Muscle of leg (tissue), 16 donors: ENCODE measurements at places on chromosomes 16 and 17.

- peak; percentile 81 for DNase-seq
These were observed 44.1 kb upstream of the SEC14L1 start for GRCh38 chr17:77096570-77097214.

DNA sequence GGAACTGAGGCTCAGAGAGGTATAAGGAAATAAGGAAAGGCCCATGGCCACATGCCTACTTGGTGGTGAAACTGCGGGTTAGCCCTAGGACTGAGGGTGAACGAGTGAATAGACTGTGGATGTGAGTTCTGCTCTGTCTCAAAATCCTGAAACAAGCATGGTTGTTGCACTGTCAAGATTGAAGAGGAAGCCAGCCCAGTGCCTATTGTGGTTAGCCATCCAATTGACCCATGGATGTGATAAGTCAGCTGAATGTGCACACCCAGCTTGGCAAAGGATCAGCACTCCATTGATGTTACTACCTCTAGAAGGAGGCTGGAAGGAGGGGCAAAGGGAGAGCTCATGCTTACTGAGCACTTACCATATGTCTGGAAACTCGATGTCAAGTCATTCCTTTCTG lies 4.5 kb downstream of the TMEM114 start:
- no peak for DNase-seq

DNA sequence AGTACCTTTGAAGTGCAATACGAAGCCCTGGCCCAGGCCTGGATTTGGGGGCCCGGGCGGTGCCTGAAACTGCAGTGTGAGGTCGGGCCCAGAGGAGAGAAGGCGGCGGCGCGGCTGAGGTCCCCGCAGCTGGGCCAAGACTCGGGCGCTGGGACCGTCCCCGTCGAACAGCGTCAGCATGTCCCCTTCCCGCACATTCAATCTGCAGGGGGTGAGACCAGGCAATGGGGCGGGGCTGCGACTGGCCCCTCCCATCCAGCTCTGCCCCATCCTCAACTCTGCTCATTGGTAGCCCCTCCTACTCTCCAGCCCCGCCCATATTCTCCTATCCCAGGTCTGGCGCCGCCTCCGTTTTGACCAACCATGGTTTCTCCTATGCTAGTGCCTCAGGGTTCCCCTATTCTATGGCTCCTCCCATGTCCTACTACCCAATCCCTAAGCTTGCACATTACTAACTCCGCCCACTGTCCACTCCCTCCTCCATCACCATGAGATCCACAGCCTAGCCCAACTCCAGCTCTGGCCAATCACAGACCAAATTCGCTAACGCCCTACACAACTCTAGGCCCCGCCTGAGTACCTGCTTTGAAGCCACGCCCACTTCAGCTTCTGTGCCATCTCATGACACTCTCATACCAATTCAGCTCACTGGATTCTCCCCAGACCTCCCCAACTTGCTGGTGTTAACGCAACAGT lies 14.4 kb upstream of the CDIPT start:
- DNase-seq: no peak

DNA sequence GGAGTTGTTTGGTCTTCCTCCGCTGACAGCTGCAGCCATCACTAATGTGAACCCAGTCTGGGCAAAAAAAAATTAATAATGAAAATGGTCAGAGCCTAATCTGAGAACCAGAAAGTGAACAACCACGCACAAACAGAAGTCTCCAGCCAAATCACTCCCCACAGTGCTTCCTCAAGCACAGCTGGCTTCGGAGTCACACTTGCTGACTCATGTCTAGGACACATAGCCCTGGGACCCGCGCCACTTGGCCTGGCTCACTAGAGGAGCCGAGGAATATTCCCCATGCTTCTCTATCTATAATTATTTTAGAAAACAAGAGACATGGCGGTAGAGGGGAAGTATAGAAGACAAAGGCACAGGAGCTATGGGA lies 109.1 kb downstream of the ZFHX3 start:
- DNase-seq: peak; percentile 98

DNA sequence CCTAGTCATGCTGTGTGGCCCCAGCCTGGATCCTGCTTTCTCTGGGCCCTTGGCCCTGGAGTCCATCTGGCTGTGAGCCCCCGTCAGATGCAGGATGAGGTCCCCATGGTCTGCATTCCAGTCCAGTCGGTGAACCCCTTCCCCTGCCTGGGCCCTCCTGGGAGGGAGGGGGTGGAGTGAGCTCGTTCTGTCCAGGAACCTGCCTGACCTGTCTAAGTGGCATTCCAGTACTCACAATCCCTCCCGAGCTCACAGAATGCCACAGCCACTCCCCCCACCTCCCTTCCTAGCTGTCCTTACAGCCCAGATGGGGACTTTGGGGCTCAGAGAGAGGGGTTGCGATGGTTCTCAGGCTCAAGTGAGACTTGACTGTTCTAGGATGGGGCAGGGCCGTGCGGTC lies 15.5 kb downstream of the SPNS2 start:
- no peak for DNase-seq

DNA sequence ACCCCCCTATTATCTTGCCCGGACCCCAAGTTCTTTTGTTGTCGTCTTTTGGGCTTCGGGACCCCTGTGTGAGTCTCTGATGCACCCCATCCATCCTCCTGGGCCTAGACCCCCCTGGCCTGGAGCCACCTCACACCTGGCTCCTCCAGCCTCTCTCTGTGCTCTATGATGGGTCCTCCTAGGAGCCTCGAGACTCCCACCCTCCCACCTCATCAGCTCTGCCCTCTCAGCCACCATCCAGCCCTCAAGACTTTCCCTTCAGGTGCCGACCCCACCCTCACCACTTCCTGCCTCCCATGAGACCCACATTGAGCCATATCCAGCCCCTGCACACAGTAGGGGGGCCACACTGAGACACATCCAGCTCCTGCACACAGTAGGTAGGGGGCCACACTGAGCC lies 8.7 kb upstream of the ATP2A3 start:
- no peak for DNase-seq

- peak; percentile 76 for DNase-seq
These were observed 57.0 kb downstream of the ABR start for GRCh38 chr17:1122533-1123392.

GRCh38 chr16:8931859-8932258 lies 31.8 kb downstream of the USP7 start:
- DNase-seq: peak; percentile 76

- no peak for DNase-seq
These were observed 42.2 kb upstream of the GSE1 start for GRCh38 chr16:85570735-85571562.

DNA sequence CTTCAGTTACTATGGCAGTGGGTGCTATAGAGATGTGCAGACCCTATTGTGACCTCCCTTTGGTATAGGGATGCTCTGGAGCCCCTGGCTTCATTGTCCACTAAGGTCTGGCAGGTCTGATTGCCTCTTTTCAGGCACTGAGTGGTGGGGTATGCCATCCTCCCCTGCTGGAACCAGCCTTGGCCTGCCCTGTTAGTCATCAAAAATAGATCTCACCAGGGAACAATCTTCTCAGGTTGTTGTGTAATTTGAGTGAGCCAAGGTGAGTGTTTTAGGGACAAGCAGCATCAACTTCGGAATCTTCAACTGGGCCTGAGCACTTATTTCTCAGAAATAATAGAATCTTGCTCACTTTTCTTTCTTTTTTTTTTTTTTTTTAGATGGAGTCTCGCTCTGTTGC lies 19.6 kb downstream of the HMOX2 start:
- no peak for DNase-seq

- no peak for DNase-seq
These were observed 28.8 kb downstream of the DYNLRB2 start for GRCh38 chr16:80569440-80570105.

DNA sequence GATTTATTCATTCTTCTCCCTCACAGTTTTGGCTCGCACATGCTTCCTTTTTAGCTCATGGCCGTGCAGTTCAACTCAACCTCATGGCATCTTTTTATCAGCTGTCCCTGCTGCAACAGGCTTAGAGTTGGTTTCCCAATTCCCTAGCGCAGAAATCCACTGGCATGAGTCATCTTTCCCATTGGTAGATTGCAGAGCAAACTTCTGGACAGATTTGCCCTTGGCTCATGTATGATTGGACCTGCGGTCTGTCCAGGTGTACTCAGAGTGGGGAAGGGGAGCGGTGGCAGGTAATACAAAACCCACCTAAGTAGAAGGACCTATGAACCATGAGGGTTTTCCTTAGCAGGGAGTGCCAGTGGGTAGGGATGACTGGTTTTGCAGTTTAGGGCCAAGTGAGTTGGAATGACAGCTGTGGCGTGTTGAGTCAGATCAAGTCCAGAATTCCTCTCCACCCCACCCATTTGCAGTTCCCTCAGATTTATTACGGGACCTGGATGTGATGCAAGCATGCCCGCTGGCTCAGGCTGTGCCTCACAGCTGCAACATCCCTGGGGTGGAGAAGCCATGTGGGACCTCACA lies 584.7 kb downstream of the WWOX start:
- peak; percentile 81 for DNase-seq

DNA sequence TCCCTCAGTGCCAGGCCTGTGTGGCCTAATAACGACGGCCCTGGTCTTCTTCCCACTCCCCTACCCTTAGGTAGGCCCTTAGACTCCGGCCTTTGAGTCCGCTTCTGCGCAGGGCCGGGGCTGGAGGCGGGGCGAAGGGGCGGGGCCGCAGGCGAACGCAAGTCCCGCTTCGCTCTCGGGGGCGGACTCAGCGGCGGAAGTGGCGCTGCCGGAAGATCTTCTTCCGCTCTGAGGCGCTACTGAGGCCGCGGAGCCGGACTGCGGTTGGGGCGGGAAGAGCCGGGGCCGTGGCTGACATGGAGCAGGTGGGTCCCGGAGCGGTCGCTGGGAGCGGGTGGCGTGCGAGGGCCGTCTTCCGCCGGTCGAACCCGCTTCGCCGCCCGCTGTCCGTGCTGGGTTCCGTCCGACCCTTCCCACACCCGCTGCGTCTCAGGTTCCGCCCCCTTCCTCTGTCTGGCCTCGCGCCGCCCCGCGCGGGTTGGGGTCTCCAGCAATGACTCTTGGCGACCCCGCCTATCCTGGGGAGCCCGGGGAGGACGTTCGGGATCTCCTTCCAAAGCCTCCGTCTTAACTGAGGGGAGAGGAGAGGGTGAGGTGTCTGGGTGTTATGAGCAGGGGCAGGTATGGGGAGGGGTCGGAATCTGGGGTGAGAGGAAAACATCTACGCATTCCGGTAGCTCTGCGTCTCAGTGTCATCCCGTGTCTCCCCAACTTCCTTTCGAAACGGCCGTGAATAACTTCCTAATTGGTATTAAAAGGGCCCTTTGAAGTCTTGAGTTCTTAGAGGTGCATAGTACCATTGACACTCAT lies at the start of gene STARD3:
Gene STARD3 (plus strand): TSS at position 218 of the 810 bp plus-strand sequence. CDS start 16,388 bp downstream, outside the sequence.
- DNase-seq: peak; percentile 95

- DNase-seq: no peak
These were observed 57.4 kb downstream of the ZFHX3 start for GRCh38 chr16:72990571-72990970.

DNA sequence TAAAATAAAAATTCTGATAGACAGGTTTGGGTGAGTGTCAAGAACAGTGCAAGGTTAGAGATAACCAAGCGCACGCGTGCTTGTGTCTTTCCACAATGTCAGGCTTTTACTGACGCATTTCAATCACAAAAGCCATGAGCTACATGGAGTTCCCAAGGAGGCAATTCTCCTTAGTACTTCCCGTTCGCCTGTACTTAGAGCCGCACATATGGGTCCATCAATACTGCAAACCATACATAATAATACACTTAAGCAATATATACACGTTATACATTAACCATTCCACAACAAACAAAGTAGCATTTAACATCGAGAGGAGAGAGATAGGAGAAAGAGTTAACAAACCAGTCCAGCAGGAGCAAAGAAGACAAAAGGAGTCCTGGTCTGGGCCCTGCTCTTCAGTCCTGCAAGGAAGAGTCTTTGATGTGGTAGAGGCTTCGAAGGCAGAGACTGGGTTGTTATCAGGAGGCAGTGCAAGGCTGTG lies 11.9 kb upstream of the GPRC5C start:
- no peak for DNase-seq

DNA sequence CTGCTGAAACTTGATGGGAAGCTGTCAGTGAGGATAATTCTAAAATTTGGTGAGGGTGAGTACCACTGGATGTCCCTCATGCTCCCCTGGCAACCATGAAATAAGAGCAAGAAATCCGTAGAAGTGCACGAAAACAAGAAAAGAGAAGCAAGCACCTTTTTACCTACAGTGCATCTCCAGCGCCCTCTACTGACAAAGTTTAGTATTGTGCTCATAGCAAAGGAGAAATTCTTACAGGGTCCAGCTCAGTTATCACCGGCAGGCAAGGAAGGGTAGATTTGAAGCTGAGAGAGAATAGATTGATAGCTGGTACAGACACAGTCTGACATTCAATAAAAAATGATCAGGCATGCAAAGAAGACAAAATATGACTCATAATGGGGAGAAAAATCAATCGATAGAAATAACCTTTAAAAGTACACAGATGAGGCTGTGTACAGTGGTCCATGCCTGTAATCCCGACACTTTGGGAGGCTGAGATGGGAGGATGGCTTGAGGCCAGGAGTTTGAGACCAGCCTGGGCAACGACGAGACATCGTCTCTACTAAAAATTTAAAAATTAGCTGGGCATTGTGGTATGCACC lies 28.3 kb upstream of the TEX2 start:
- DNase-seq: no peak

DNA sequence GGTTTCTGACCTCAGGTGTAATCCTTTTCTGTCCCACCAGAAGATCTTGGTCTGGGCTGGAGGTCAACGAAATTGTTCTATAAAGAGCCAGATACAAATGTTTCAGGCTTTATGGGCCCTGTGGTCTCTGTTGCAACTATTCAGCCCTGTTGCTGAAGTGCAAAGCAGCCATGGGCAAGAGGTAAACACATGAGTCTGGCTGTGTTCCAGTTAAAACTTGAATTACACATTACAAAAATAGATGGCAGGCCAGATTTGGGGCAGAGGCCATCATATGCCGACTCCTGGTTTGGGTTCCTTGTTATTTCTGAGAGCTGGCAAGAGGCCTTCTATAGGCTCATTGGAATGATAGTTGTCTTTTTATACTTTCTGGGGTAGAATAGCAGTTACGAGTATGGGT lies 114.4 kb downstream of the SDR42E1 start:
- DNase-seq: no peak

DNA sequence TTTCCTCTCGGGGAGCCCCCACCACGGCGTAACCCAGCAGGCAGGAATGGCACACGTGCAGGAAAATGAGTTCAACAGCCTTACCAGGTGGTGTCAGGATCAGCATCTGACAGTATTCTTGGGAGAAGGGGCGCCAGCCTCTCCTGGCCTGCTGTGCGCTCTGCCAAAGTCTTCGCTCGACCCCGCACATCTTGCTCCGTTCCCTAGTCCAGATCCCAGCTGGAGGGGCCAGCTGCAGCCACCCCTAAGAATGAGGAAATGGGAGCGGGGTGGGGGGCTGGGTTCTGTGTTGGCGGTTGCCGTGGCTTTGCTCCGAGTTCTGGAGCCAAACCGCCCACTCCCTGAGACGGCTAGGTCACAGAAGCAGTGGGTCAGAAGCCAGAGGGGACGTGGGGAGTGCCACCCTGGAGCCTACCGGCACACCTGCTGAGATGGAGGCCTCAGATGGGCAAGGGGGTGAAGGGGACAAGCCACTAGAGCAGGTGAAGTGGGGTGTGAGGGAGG lies at the start of gene CHCT1:
Gene CHCT1 (plus strand): TSS at position 328 of the 504 bp plus-strand sequence. CDS start 104 bp downstream, at position 432.
- DNase-seq: peak; percentile 22
